ENCODE measurements at places on chromosomes 4 and X. TPM values are rescaled to one million over a fixed set of nuclear protein-coding genes. Genes with fewer than 3 reads are reported as not detected.

The PRAF2 gene
- polyA plus RNA-seq = 15.8 TPM

The SRPK3 gene
- polyA plus RNA-seq = 0.30 TPM

The CXCL3 gene
- polyA plus RNA-seq = 63.6 TPM

The ZNF732 gene
- polyA plus RNA-seq = 0.06 TPM

The ITIH6 gene
- not detected for polyA plus RNA-seq
